ENCODE measurements at places on chromosomes 11 and 22.
A peak's percentile ranks its signal among the peaks of the same experiment; 100 is the strongest.

DNA sequence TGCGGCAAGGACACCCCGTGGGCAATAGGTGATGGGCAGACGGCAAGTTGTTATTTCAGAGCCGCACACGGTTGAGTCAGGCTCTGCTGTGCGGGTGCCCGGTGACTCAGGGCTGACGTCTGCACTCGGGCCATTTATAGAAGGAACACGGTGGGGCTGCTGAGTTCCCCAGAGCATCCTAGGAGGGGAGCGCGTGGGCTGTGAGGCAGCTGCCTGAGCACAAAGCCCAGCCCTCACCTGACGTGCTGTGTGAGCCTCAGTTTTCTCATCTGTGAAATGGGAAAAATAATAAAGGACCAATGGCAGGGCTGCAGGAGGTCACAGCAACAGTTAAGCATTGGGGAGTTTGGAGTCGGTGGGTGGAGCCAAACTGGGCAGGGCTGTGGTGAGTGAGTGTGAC is 11.3 kb upstream of the RHOD start:
- DNase-seq, result no peak

DNA sequence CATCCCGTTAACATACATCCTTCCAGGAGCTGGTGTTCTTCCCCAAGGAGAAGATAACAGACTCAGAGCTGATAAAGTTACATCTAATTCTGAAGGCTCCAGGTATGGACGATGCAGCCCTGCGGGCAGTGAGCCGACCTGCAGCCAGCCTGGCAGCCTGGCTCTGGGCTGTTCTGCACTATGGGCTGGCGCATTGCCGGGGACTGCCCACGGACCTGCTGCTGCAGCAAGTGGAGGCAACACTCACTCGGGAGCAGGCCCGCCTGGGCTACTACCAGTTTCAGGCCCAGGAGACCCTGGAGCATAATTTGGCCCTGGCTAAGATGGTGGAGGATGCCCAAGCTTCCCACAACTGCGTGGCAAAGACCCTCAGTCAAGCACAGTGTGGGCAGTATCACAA is 39.7 kb downstream of the RRP8 start:
- DNase-seq, result no peak

DNA sequence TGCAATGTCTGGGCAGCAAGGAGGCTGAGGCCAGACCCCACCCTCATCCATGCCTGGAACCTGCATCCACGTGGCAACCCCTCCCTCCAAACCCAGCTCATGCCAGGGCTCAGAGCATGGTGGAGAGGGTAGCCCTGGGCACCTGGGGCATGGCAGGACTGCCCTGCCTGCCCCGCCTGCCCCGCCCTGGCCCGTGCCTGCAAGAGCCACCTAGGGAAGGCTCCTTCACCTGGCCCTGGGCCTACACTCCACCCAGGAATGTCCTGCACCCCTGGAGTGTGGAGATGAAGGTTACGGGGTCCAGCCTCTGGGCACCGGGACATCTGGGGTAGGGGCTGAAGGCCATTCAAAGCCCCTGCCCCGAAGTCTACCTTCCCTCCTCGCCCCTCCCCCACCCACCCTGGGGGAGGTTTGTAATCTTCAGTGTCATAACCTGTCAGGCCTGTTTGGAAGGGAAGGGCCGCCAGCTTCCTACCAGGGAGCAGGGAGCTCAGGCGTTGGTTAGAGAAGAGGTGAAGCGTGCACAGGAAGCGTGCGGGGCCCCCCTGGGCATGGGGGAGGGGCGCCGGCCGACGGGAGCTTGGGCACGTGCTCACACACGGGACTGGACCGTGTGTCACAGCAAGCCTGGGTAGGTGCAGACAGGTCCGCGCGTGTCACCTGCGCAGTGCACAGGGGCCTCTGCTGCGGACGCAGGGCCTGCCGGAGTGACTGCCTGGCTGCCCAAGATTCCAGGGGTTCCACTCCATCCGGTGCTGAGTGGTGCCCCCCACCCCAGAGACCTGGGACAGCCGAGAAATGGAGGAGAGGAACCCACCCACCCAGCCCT is 30.7 kb upstream of the TH start:
- no peak for DNase-seq

DNA sequence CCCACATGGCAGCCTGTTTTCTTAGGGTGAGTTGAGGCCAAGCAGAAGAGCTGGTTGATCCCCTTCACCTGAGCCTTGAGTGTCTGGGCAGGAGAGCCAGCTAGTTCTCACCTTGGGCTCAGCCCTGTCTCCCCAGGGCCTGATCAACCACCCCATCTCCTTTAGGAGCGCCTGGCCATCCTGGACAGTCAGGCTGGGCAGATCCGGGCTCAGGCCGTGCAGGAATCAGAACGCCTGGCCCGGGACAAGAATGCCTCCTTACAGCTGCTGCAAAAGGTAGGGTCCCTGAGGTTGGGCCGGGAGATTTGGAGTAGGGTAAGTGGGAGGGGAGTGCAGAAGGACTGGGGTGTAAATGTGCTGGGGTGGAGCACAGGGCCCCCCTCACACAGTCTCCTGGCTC is 31.3 kb downstream of the PHLDB1 start:
- DNase-seq, result no peak

- DNase-seq, result no peak
These were observed 36.3 kb upstream of the APOBEC3A start for GRCh38 chr22:38921120-38921519.

GRCh38 chr11:133811850-133812685 is 33.2 kb downstream of the SPATA19 start:
- DNase-seq, result no peak

DNA sequence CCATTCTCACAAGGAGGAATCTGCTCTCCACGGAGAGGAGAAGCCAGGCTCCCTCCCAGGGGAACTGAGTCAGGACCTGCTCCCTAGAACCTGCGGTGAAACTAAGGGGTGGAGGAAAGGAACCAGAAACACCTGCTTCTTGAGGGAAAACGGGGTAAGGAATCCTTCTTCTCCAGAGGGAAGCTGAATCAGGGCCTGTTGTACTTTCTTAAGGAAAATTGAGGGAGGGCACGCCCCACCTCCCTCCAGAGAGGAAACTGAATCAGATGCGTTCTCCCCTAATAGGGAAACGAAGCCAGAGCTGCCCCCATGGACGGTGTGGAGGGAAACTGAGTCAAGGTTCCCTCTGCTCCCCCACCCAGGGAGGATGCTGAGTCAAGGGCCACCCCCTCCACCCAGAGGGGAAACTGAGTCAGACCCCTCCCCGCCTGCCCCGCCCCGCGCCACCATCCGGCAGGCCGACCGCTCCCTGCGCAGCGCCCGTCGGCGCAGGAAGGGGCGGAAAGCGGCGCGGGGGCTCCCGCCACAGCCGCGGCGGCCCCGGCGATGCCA is 393 bp downstream of the RELA start:
- no peak for DNase-seq

- no peak for DNase-seq
These were observed 1.9 kb downstream of the HPS4 start for GRCh38 chr22:26481694-26482093.

DNA sequence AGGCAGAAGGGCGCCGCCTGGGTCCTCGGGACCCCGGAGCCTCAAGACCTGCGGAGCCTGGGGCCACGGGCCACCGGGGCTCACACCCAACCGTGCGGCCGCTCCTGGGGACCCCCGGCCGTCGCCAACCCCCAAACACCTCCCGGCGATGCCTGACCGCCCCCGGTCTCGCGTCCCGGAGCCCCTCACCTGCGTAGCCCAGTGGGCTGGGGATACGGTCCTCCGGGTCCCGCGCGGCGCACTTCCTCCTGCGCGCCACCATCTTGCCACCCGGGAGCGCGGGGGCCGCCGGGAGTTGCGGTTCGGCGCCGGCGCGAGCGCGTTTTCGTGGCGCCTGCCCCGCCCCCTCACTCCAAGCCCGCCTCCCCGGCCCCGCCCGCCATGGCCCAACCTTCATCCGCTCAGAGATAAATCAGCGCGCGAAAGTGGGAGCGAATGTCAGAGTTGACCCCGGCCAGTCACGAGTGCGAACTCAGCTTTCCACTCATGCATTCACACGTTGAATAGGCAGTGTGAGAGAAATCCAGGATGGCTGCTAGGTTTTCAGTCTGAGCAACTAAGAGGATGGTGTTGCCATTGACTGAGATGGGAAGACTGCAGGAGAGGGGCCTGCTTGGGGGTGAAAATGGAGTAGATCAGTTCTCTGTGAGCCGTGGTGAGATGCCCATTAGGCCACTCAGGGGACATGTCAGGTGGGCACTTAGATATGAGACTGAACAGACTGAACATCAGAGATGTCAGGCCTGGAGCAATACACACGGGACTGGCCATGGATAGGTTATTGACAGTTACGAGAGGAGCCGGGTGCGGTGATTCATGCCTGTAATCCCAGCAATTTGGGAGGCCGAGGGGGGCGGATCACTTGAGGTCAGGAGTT is at the start of gene RRP7A:
TSS of gene RRP7A (minus strand) at position 272 of the 877 bp plus-strand sequence. CDS start at position 262, 10 bp downstream.
- peak; percentile 70 for DNase-seq

GRCh38 chr11:97979741-97980140 is 1041.0 kb upstream of the CNTN5 start:
- DNase-seq, result no peak

DNA sequence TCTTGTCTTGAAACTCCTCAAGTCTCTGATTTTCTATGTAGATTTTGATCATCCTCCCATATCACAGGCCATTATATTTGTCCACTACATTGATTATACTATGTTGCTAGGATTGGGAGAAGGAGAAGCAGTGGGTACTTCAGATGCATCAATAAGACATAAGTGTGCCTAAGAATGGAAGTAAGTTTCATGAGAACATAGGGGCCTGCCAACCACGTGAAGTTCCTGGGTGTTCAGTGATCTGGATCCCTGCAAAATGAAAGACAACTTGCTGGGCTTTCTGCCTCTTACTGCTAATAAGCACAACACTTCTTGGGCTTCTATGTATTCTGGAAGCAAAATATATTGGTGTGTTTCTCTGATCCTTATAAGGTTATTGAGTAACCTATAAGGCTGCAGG is 17.8 kb downstream of the SERPINH1 start:
- no peak for DNase-seq

DNA sequence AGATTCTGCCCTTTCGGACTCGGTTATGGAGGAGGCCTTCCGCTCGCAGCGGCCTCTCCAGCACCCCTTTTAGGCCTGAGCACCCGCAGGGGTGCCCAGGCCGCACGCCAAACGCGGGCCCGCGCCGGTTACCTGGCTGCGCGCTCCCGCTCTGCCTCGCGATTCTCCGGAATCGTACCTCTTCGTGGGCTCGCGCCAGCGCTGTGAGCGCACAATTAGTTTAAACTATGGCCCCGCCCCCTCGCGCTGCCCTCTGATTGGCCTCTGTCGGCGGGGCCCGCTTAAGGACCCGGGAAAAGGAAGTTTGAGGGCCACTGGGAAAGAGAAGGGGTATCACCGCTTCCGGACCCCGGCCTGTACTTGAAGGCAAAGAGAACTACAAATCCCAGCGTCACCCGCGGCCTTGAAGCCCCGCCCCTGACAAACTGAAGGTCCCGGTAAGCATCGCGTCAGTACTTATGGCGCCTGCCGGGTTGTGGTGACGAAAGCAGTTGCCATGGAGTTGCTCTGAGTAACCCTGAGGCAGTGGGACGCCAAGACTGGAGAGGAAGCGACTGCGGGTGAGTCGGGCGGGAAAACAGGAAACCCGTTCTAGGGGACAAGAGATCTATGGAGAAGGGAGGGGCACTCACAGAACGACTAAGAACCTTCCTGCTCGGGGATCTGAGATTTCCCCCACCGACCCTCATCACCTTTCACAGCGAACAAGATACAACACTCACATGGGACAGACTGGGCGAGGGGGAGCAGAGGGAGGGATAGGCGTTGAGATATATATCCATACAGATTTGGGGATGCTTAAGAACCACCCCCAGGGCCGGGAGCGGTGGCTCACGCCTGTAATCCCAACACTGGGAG is at the start of the genes LRRC51 and NUMA1:
TSS of gene LRRC51 (plus strand) at position 525 of the 858 bp plus-strand sequence. CDS start 8,234 bp downstream, outside the sequence.
TSS of gene NUMA1 (minus strand) at position 217 of the 858 bp plus-strand sequence. CDS start 44,599 bp downstream, outside the sequence.
- peak; percentile 100 for DNase-seq

GRCh38 chr11:134499990-134500389 is 87.9 kb upstream of the B3GAT1 start:
- DNase-seq, result no peak

- DNase-seq, result peak; percentile 29
These were observed 62.6 kb upstream of the RASD2 start for GRCh38 chr22:35477911-35478582.

- DNase-seq, result no peak
These were observed 37.4 kb upstream of the ZBED5 start for GRCh38 chr11:10895285-10895684.

GRCh38 chr11:61138935-61139334 is 22.3 kb downstream of the VPS37C start:
- DNase-seq, result peak; percentile 17

DNA sequence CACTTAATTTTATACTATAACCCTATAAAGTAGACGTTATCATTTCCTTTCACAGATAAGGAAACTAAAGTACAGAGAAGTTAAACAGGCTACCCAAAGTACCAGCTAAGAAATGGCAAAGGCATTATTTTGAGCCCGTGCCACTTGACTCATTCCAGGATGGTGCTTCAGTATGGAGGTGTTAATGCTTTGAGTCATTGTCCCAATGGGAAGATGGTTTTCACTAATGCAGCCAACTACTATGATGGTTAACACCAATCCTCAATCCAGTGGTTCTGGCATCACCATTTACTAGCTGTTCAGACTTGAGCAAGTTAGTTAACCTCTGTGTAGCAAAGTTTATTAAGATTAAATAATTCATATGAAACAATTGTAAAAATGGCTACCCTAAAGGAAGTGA is 123.1 kb upstream of the SLC5A12 start:
- no peak for DNase-seq

DNA sequence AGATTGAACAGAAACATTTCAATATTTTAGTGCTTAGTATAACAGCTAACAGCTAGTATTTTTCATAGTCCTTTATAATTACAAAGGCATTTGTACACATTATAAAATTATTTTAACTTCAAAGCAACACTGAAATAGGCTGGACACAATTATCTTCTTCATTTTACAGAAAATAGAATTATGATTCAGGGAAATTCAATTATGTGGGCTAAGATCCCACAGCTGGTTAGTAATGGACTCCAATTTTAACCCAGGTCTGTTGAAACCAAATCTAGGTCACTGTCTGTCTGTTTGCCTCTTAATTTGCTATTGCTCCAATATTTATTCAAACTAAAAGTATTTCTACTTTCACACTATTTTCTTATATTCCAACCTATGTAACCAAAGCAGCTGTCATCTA is 154.1 kb upstream of the CTSC start:
- no peak for DNase-seq

DNA sequence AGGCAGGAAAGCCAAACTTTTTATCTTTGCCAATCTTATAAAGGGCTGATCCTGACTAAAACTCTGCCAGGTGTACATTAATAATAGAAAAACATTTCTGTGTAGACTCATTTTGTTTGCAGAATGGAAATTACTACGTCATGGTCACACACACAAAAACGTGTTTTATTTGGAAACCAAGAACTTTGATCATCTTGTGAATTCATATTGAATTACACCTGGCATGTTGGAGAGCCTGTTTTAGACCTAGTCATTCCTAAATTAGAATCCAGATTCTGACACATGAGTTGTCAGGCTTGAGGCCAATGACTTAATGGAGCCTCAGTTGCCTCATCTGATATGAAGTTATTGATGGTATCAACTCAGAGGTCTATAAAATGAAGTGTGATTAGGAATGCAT is 235.6 kb upstream of the TENM4 start:
- DNase-seq, result no peak

- DNase-seq, result no peak
These were observed 21.7 kb downstream of the FAM168A start for GRCh38 chr11:73576185-73576614.

- no peak for DNase-seq
These were observed 1049.7 kb upstream of the RAG2 start for GRCh38 chr11:37647767-37648166.

GRCh38 chr11:21426931-21427330 is 757.5 kb downstream of the NELL1 start:
- no peak for DNase-seq
